Esophagus squamous epithelium (tissue), 5 donors: ENCODE measurements at places on chromosomes 1 and 21.

DNA sequence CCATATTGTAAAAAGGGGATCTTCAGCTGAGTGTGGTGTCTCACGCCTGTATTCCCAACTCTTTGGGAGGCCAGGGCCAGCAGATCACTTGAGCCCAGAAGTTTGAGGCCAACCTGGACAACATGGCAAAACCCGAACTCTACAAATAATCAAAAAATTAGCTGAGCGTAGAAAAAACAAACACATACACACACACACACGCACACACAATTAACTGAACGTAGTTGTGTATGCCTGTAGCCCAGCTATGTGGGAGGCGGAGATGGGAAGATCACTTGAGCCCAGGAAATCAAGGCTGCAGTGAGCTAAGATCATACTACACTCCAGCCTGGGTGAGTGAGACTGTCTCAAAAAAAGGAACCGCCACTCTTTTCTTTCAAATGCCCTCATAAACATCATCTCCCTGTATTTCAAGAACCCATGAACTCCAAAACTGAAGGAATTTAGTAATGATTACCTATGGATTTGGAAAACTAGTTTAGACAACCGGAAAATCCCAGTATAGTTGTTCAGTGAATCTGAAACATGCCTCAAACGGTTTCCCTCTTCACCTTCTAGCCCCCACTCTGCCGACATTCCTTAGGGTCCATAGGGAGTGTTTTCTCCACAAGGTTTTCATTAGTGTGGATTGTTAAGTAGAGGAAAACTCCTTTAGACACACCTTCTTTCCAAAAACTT lies 4.5 kb downstream of the TXNIP start:
- no peak for DNase-seq

DNA sequence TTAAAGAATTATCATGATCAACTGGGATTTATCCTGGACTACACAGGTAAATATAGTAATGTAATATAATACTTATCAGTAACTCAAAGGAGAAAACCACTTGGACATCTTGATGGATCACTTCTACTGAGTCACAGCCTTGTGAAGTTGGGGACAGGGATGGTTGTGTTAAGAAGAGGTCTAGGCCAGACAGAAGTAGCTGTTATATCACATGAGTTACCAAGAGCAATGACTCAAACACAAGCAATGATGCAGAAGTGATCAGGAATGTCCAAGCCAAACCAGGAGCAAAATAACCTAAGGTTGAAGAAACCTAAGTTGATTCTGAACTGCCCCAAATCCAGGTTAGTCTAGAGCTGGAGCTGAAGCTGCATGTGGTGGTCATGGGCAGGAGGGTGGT lies 424.5 kb upstream of the DAB1 start:
- no peak for DNase-seq

DNA sequence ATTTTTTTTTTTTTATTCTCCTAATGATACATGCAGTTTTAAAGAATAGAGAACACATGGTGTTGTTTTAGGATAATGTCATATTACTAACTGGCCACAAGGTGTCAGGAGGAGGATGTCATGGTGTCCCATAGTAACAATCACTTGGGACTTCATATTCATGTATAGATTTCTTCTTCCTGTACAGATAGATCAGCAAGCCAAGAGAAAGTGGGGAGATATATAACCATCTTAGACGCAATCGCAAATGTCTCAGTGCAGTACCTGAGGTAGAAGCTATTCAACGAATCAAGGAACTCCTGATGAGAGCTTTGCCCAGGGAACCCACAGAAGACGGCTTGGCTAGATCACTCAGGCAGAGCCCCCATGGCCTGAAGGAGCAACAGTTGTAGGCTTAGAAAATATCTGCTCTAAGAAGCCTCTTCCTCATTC lies 12.3 kb downstream of the OR2T11 start:
- DNase-seq, result no peak

DNA sequence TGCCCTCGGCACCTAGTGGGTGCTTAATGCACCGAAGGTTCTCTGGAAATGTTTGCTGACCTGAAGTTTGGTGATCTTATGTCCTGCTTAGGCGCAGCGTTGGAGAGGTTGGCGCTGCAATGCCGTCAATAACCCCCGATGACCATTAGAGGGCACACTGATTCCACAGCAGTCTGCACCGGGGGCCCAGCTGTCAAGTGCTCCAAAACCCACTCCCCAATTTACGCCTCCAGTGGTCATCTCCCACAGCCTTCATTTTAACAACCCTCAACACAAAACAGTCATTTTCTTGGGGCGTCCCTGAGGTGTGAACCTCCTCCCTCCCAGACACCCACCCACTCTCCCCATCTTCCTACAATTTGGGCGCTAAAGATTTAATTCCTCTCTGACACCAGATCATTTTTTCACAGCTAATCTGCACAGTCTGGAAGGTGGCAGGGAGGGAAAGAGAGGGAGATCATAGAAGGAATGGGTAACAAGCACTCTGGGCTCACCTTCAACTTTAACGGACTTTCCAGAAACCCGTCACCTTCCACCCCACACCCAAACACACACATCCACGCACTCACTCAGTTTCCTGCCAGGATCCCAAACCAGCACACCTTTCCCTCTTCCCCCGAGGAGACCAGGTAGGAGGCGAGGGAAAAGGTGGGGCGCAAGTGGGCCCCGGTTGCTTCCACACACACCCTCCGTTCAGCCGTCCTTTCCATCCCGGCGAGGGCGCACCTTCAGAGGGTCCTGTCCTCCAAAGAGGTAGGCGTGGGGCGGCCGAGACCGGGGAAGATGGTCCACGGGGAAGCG lies 570 bp upstream of the NPR1 start:
- DNase-seq, result no peak

DNA sequence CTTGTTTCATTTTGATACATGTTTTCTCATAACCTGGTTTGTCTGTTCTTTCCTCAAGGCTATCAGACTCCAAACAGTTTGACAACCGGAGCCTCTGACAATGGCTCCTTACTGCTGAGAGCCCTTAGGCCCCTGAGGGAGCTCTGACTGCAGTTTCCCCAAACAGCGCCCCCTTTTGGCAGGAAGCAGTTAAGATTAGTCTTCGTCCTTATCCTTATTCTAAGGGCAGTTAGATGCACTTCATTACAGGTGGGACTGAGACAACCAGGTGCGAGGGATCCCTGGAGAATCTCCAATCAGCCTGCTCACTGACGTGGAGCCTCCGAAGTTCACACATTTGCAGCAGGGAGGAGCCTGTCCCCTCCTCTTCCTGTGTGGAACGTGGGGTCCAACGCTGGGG lies 393.1 kb downstream of the BRINP3 start:
- no peak for DNase-seq

DNA sequence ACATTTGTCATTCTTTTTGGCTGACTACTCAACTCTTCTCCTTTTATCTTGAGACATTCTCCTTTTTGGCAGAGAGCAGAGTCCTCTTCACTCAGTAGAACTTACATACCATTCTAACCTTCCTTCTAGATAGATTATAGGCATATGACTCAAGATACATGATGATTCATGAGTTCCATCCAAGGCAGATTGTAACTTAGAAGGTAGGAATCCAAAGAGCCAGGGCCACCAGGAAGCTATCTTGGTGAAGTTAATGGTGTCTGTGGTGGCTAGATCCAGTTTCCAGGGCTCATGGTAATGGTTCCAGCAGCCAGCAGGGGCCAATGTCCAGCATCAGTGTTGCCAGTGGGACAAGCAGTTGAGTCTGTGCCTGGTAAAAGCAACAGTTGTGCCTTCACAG lies 76.1 kb upstream of the KIAA0040 start:
- DNase-seq, result no peak

DNA sequence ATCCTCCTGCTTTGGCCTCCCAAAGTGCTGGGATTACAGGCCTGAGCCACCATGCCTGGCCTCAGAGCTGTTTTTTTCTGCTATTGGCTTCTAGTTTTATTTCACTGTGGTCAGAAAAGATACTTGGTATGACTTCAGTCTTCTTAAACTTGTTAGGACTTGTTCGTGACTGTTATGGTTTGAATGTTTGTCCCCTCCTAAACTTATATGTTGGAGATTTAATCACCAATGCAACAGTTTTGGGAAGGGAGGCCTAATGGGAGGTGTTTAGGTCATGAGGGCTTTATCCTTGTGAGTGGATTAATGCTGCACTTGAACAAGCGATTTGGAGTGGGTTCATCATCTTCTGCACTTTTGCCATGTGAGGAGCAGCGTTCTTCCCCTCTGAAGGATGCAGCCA lies 24.5 kb upstream of the SOD1 start:
- DNase-seq, result no peak

DNA sequence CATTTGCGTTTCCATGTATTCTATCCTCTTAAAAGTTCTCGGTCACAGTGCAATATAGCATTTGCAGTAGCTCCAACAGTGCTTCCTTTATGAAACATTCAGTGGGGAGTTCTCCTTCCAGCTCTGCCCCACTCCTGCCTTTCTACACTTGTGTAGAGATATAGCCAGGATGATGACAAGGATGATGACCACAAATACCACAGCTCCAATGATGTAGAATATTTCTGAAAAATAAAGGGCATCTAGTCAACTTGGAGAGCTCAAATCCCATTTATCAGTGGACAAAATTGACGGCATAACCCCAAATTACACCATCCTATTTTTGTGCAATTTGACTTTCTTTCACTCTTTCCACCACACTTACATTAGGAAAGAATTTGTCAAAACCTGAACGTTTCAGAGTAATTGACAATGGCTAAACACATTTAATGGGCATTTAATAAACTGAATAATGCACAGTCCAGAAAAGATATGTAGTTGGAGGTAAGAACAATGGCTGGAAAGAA lies 11.1 kb downstream of the F3 start:
- DNase-seq, result no peak

DNA sequence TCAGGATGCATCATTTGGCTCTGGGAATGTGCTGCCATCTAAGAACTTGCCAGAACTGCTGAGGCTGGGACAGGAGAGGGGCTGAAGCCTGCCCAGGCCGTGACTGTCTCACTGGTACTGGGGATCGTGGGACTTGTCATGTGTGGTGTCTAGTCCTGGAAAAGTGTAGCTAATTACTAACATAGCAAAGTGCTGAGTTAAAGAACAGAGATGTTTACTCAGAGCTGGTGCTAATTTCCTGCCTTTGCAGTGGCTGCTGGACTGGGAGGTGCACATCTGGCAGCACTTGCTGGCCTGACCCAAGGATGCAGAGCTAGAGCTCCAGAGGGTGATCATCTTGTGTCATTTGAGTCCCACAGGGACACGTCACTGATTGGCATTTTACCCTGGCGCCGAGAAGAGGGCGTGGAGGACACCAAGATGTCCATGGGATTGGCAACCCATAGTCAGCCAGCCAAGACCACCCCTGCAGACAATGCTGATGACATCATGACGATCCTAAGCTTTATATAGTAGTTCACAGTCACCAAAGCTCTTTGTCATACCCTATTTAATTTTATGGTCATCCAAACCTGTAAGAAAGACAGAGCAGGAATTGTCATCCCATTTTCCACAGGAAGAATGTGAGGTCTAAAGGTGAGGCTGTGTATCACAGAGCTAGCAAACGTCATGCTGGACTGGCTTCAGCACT lies 110.1 kb upstream of the SLC44A3 start:
- DNase-seq, result no peak

DNA sequence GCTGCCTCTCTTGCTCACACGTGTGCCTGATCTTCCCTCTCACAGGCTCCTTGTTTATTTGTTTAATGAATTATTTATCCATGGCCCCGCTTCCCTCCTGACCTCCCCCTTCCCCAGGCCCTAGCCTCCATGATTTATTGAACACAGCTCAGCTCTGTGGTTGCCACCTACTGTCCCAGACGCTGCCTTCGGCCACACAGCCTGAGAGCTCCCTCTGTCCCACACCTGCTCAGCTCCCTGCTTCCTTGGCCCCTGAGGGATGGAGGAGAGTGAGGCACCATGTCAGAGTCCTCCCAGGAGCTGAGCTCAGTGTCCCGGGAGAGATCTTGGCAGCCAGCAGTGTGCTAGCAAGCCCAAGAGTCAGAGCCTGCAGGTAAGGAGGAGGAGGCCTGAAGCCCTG lies 3.1 kb upstream of the EFNA3 start:
- no peak for DNase-seq
